ENCODE measurements at places on chromosomes 11 and 22.

- DNase-seq: no peak
Observed at GRCh38 chr11:4809246-4809645, 5.1 kb upstream of the OR52R1 start.

DNA sequence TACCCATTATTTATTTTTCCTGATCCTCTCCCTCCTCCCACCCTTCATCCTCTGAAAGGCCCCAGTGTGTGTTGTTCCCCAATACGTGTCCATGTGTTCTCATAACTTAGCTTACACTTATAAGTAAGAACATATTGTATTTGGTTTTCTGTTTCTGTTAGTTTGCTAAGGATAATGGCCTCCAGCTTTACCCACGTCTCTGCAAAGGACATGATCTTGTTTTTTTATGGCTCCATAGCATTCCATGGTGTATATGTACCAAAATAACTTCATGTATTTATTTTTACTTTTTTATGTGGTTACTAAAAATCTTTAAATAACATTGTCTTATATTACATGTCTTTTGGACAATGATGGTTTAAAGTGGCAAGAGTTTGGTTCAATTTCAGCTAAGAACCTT is 15.2 kb downstream of the PDGFD start:
- no peak for DNase-seq

DNA sequence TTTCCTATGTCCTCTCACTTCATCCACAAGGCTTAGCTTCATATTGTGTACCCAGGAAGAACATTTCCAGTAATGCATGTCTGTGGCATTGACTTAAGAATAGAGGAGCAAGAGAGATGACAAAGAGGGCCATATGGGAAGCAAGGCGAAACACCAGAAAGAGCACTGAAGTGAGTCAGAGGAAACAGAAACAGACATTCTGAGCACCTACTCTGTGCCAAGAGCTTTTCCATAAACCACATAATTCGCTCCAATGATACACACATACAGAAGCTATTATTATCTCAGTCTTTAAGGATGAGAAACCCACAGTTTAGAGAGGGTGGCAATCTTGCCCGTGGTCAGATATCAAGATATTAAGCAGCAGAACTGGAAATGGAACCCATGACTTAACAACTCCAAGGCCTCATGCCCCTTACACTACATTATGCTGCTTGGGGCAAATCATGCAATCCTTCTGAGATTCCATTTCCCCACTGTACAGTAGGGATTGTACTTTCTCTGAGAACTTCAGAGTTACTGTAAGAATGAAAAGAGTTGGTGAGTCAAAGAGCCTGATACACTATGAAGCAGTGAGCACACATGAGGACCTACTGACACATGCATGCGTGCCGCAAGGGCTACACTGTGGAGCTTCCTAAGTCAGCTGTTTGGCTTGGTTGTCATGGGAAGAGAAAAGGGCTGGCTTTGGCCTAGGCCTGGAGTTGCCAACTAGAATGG is 126.6 kb downstream of the KCNC1 start:
- DNase-seq: no peak

DNA sequence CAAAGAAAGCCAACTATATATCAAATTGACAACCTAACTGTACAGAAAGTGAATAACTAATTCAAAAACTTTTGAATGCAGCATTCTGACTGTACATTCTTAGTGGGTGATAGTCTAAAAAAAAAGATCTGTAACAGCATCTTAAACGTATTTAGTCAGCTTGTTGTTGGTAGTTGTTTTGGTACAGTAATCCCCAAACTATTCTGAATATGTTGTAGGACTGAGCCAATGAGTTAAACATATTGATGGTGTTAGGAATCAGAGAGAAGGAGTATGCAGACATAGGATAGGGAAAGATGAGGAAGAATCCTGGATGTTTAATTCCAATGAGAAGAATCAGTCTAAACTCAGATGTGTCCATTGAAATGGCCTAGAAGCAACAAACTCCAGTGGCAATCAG is 41.9 kb upstream of the KIRREL3 start:
- DNase-seq: no peak

DNA sequence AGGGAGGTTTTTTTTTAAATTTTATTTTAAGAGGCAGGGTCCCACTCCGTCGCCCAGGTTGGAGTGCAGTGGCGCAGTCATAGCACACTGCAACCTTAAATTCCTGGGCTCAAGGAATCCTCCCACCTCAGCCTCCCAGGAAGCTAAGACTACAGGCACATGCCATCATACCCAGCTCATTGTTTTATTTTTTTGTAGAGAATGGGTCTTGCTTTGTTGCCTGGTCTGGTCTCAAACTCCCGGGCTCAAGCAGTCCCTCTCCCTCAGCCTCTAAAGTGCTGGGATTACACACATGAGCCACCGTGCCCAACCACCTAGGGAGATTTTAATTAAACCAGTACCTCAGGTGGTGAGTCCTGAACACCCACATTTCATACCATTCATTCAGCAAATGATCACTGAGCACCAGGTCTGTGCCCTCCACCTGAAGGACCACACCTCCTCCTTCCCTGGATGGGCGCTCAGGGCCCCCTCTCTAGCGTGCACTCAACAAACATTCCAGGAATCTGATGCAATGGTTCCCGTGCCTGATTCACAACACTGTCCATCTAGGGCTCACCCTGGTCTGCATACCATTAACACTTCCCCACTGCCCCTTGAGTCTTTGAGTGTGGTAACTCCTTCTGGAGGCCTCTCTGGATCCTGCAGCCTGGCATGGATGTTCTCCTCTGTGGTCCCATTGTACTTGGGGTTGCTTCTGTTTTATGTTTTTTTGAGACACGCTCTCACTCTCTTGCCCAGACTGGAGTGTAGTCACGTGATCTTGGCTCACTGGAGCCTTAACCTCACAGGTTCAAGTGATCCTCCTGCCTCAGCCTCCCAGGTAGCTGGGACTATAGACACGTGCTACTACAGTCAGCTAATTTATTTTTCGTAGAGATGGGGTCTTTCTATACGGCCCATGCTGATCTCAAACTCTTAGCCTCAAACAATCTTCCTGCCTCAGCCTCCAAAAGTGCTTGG is 9.6 kb upstream of the MYH9 start:
- DNase-seq: no peak

DNA sequence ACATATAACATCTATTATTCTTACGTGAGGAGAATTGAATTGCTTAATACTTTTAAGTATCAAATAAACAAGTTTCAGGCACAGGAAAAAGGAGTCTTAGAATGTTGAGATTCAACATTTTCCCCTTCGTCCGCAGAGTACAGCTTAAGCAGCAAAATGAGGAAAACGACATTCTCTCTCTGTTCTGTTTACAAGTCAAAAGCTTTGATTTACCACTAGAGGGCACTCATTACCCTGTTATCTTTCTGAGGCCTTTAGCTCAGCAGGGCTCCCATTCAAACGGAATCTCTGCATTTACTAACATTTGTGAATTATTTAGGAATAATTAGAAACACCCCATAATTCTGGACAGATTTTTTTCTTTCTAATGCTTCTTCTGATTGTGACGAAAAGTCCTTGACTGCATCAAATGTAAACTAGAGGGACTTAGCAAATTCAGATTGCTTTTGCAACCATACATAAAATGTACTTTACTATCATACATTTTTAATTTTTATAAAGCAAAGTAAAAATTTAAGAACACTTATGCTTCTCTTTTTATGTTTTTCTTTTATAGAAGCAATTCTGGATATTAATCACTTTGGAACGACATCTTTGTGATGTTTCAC is 75.0 kb downstream of the JRKL start:
- peak; percentile 53 for DNase-seq

DNA sequence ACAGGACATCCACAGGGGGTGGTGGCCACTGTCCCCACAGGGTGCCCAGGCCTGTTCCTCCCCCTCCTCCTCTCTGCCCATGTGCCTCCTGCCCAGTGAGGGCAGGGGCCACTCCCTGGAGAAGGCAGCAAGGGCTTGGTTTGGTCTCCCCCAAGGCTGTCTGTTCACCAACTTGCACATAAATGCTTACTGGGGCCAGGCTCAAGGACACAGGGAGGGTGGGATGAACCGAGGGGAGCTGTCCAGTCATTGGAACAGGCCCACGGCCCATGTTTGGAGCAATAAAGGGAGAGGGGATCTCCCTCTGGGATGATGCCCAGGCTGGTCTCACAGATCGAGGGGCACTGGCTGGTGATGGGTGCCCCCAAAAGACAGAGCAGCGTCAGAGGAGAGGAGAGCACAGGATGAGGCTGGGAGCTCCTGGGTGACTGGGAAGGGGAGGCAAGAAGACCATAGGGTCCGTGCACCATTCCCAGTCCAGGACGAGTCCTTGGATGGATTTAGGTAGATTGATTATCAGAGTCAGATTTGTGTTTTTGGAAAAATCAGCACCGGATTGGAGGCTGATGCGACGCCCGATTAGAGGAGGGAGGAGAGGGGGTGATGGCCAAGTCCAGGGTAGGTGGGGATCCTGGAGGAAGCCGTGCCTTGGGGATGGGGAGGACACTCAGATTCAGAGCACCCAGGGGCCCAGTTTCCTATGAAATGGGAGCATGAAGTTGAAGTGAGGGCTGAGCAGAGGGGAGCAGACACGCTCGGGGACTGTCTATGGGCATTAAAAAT is 1.1 kb downstream of the IGLL5 start:
- no peak for DNase-seq

DNA sequence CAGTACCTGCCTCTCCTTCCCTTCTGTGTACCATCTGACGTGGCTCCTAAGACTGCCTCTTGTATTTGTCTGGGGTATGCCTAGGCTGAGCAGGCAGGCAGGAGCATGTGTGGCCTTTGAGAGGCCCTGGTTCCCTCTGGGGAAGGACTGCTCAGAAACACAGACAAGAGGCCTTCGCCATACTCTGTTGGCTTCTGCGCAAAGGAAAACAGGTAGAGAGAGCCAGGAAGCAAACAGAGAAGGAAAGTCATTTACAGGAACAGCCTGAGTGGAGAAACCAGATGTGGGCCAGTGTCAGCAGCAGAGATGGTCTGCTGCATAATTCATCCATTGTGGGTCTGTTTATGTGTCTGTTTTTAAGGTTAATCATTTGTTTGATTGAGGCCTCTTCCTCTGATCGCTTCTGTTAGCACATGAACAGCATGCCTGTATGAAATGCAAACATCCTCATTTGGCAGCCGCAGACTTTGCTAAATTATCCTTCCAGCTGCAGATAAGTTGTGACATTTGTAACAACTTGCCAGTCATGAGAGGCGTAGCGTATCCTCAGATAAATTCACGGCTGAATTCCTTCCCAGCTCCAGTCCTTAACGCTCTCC is 119.4 kb downstream of the GALNT18 start:
- no peak for DNase-seq

DNA sequence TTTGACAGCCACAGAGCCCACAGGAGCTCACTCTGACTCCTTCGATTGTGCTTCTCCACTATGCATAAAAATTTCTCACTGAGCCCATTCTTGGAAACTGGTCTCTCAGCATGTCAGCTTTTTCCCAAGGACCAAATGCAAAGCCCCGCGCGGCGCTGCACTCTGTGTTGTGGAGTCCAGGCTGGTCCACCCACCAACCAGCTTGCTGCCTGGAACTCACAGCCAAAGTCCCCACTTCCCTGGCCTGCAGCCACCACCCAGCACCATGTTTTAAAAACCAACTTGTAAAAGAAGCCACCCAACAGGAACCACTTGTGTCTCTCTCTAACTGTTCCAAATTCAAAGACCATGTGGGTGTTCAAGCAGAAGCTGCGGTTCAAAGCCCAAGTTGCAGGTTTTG is 124.4 kb downstream of the SPATA19 start:
- DNase-seq: no peak

DNA sequence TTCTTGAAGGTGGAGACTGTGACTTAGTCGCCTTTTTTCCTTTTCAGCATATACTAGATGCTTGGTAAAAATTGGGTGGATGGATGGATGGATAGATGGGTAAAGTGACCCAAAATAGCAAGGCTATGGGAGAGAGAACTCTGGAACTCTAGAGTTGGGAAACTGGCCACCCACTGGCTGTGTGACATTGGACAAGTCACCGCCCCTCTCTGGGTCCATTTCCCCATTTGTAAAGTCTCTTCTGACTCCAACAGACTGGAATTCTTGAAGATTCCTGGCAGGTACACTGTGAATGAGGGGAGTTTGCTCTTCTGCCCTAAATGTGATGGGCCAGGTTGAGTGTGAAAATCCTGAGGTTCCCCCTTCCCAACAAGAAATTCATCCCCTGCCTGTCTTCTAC is 8.0 kb downstream of the TKFC start:
- DNase-seq: no peak

- DNase-seq: no peak
Observed at GRCh38 chr22:37351232-37351631, 68.9 kb downstream of the CYTH4 start.

DNA sequence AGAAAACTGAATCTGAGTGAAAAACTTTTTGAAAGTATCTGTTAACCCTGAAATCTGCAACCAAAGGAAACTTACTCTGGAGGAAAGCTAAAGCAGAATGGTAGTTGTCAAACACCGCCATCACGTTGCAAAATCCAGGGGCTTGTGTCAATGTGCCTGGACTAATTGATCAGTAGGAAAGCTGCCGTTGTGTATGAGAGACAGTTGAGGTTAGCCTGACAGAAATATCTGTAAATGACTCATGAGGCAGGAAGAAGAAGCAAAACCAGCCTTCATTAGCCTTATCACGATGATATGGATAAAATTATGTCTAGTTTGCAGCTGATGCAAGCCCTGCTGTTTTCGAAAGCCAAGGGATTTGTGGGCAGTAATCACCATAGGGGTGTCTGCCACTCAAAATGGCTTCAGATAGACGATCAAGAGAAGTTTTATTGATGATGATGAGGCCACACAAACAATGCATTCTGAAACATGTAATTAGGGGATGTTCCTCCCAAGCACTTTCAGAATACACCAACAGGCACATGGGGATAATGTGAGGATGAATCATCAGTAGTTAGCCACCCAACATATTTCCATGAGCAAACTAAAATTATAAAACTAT is 8.9 kb downstream of the SCGB1A1 start:
- no peak for DNase-seq

DNA sequence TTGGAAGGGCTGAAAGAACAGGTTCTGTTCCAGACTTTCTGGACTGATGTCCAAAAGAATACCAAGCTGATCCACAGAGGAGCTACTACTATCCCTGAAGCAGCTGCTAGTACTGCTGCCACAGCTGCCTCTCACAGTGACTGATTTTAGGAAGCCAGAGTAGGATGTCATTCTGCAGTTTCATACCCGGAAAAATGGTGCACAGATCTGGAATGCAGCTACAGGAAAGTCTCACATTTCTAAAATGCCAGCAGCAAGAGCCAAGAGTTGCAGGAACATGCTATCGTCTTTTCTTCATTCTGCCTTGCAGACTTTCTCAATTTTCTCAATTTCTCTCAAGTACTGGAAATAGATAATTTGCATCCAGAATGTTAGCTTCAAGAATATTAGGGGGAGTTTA is 19.4 kb upstream of the CCDC179 start:
- DNase-seq: no peak

GRCh38 chr11:64516226-64516625 is 74.8 kb upstream of the SLC22A12 start:
- DNase-seq: no peak

GRCh38 chr11:6567371-6567745 is 36.1 kb downstream of the RRP8 start:
- no peak for DNase-seq

Measured in CD4-positive, alpha-beta T cell treated with Interleukin-12 subunit alpha and Interleukin-12 subunit beta, for 1 hour (primary cell).